Activated CD4-positive, alpha-beta T cell treated with anti-CD3 and anti-CD28 coated beads, Interleukin-2, amount 10 ng/mL, durations not matched to agents 24 days and 14 days (primary cell): ENCODE measurements at places on chromosomes 7 and 10. TPM values are rescaled to one million over a fixed set of nuclear protein-coding genes. Genes with fewer than 3 reads are reported as not detected.

GRCh38 chr7:26857506-26858240 is 6.7 kb downstream of the SKAP2 start:
- no peak overlapping the region for H3K27ac ChIP-seq
- peak; percentile 59 for DNase-seq
- H3K36me3 ChIP-seq: no peaks in the 10 kb centered on the region
- no peak overlapping the region for H3K4me3 ChIP-seq

DNA sequence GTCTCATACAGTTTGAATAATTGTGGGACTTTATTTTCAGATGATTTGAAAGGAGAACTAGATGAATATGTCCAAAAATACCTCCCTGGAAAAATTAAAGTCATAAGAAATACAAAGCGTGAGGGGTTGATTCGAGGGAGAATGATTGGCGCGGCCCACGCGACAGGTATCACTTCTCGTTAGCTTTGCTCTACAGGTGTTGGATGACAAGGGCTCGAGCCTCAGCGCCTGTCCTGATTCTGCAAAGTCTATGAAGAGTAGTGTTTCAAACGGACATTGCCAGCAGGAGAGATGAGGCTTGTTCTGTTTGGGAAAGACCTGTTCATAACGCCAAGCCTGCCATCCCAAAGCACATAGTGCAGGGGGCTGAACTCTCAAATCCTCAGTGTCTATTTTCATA is 79.7 kb downstream of the GALNT11 start:
- peaks cover 28% of the 10 kb centered on the region for H3K36me3 ChIP-seq
- DNase-seq: no peak
- no peak overlapping the region for H3K4me3 ChIP-seq
- no peaks in the 10 kb centered on the region for H3K27me3 ChIP-seq

- no peaks in the 10 kb centered on the region for H3K4me1 ChIP-seq
- no peaks in the 10 kb centered on the region for H3K27me3 ChIP-seq
- DNase-seq: no peak
- H3K36me3 ChIP-seq: no peaks in the 10 kb centered on the region
- no peak overlapping the region for H3K27ac ChIP-seq
- H3K4me3 ChIP-seq: no peak overlapping the region
These were observed 55.1 kb upstream of the ITGB8 start for GRCh38 chr7:20275637-20276036.

DNA sequence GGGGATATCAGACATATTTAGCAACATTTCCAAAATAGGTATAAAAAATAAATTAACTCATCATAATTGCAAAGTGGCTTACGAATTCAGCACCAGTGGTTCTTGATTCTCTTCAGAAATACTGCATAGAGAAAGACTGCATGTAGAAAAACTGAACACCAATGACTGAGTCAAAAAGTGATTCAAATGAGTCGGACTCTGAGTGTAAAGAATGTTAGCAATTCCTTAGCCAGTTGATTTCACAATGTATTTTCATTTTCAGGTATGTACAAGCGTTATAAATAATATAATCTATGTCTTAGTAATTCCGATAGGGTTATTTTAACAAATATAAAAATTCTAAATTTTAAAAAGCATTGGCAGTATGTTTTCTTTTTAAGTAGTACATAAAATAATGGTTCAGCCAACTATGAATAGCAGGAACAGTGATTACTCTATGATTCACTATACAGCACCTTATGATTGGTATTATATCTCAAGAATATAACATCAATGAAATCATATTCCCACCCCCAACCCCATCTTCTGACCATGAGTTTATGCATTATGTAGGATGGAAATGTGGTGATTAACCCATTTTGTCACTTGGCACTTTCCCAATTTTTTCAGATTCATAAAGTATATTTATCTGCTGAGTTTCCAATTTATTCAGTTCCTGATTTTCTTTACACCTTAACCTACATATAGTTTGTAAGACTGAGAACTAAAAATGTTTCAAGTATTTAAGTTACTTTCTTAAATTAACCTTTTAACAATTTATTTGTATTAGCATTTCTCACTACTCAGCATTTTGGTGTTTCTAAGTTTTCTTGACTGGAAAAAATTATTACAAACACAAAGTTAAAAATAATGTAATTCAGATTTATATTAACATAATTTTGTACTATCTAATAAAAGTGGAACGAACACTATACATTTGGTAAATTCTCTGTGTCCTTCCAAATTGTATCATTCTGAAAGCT is 33.9 kb downstream of the DNAJC1 start:
- no peak overlapping the region for H3K4me3 ChIP-seq
- H3K27ac ChIP-seq: no peak overlapping the region
- no peaks in the 10 kb centered on the region for H3K27me3 ChIP-seq
- DNase-seq: no peak

- H3K36me3 ChIP-seq: no peaks in the 10 kb centered on the region
- DNase-seq: no peak
- peaks cover 1% of the 10 kb centered on the region for H3K4me1 ChIP-seq
- peaks cover 6% of the 10 kb centered on the region for H3K27me3 ChIP-seq
These were observed 50.3 kb downstream of the ICA1 start for GRCh38 chr7:8211725-8212096.

Gene ODAD2
- total RNA-seq: not detected in 2 replicates

GRCh38 chr10:73493781-73494180 is 2.0 kb downstream of the PPP3CB start:
- no peaks in the 10 kb centered on the region for H3K27me3 ChIP-seq
- DNase-seq: no peak
- peak overlapping the region; percentile 70 for H3K4me3 ChIP-seq
- H3K27ac ChIP-seq: peak overlapping the region; percentile 32
- H3K36me3 ChIP-seq: peaks cover 25% of the 10 kb centered on the region

Gene SEMA4G
- 1.4 and 1.8 TPM in 2 replicates for total RNA-seq

GRCh38 chr10:14330388-14331061 is at the start of gene FRMD4A:
Gene FRMD4A, minus strand, starts transcription at chr10:14330924.
- no peak within 1 kb of the TSS for H3K27ac ChIP-seq
- H3K36me3 ChIP-seq: no peaks in the 10 kb centered on the region
- DNase-seq: no peak

DNA sequence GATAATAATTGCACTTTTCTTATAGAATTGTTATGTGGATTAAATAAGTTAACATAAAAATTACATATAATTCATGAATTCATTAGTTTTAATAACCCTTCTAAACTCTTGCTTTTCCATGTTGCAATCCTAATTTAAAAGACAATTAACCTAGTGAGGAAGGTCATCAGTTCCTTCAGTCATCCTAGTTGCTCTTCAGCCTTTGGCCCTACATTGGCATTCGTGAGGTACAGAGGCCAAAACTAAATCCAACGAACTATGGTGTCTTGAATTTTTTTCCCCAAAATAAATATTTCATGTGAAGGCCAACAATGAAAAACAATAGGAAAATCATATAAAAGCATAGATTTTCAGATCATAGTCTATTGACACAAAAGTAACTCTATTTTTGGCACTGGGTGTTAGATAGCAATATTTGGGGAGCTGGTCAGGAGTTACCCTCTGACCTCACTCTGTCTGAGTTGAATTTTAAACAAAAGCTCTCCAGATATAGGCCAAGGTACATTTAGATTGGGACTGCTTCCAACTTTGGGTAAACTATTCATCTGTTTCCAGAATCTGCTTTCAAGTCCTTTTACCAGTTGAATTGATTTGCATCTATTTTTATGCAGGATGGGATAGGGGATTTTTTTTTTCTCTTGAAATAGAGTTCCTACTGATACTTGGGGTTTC is 104.5 kb downstream of the SEM1 start:
- H3K4me3 ChIP-seq: no peak overlapping the region
- no peaks in the 10 kb centered on the region for H3K36me3 ChIP-seq
- no peak overlapping the region for H3K27ac ChIP-seq
- H3K27me3 ChIP-seq: peaks cover 3% of the 10 kb centered on the region

DNA sequence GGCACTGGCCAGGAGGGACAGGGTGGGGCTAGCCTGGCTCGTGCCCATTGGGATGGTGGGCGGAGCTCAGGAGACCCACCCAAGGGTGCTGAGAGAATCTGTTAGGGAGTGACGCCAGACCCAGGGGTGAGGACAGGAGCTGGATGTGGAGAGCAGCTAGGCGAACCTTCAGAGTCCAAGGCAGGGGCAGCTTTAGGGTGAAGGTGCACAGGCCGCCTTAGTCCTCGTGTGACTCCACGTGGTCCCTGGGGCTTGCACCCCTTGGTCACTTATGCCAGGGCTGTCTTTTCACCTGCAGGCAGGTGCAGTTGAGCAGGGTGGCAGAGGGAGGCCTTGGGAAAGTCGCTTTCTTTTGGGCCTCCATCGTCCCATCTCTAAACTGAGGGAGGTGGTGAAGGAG is 4.3 kb downstream of the RAMP3 start:
- no peak overlapping the region for H3K4me3 ChIP-seq
- no peak overlapping the region for H3K27ac ChIP-seq
- no peak for DNase-seq

DNA sequence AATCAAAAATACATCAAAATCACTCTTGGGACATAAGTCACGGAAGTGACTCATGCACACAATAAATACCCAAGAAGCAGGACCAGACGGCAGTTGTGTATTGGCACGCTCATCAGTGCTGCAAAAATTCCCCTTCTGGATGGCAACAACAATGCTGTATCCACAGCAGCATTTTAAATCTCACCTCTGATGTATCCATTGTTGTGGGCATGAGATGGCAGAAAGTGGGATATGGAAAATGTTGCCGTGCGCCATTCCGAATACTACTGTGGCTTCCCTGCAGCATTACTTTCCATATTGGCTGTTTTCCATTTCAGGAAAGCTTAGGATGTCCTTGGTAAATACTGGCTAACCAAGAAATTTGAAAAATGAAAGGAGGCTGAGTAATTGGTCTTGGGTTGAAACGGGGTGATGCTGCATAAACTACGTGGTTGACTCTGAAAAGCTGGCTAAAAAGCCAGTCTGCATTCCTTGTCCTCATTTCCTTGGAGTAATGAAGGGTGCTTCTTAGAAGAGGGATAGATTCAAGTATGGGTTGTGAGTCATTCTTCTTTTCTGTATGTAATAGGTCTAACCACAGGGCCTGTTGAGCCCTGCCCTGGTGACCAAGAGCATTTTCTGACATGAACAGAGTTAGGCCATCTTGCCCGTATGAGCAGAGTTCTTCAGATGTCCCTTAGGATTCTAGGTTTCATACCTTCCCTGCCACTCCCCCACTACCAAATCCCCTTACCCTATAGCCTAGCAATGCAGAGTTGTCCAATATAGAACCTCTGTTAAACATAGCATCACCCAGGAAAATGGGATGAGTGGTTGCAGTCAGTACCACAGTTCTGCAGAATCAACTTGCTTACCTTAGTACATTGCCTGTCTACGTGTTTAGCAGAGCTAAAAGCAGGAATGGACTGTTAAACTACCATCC is 36.3 kb upstream of the TOMM7 start:
- no peak for DNase-seq
- no peaks in the 10 kb centered on the region for H3K27me3 ChIP-seq
- H3K4me3 ChIP-seq: peak overlapping the region; percentile 34
- H3K4me1 ChIP-seq: peaks cover 31% of the 10 kb centered on the region

Gene PRKAG2
- 14.3 and 15.5 TPM in 2 replicates for total RNA-seq

DNA sequence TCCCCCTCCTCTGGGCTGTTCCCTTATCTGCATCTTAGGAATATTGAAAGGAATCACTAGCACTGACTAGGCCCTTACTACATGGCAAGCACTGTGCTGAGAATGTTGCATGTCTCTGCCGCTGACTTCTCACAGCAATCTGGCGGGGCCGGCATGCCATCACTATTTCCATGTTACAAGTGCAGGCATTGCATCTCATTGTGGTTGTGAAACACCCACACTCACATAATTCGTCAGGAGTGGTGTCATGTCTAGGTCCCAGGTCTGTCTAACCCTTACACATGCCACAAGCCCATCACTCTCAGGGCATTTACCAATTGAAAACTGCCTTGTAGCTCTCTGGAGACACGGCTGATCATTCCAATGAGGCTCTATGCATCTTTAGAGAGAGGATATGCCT is 8.5 kb upstream of the IL2RA start:
- H3K27ac ChIP-seq: peak overlapping the region; percentile 98
- H3K4me3 ChIP-seq: peak overlapping the region; percentile 84
- peak; percentile 82 for DNase-seq

- H3K4me3 ChIP-seq: no peak overlapping the region
- no peak for DNase-seq
- H3K27ac ChIP-seq: no peak overlapping the region
- H3K27me3 ChIP-seq: no peaks in the 10 kb centered on the region
- H3K36me3 ChIP-seq: no peaks in the 10 kb centered on the region
These were observed 45.5 kb upstream of the CYTH3 start for GRCh38 chr7:6317797-6318438.

Gene EVX1
- total RNA-seq: not detected in 2 replicates

DNA sequence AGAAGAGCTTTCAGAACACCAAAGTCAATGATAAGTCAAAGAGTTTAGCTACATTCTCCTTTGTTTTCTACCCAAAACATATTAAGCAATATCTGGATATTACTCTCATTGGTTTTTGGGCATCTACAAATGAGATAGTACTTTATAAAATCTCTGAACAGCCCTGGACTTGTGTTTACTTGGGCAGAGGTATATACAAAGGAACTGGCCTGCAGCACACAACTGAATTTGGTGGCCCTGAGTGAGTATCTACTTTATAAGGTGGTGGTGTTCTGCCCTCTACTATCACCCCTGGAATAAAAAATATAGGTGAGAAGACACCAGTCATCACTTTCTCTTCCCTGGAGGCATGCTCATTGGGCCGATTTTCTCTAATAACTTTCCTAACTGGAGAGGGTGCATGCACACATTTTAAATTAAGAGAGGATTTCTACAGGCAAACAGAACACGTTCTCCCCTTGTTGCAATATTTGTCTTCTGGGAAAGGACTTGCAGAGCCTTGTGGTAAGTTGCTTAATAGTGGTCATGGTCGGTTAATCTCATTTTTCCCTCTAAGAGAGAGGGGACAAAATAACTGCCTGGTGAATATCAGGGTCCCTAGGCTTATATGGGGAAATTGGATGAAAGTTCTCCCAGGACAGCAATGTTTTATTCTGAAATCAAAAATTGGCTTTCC is 41.1 kb downstream of the OTUD1 start:
- peaks cover 4% of the 10 kb centered on the region for H3K27me3 ChIP-seq

GRCh38 chr7:131284702-131285419 is 42.8 kb upstream of the MKLN1 start:
- no peak overlapping the region for H3K27ac ChIP-seq
- no peak overlapping the region for H3K4me3 ChIP-seq
- H3K36me3 ChIP-seq: no peaks in the 10 kb centered on the region

- H3K36me3 ChIP-seq: no peaks in the 10 kb centered on the region
- no peak overlapping the region for H3K4me3 ChIP-seq
- H3K4me1 ChIP-seq: peaks cover 11% of the 10 kb centered on the region
- no peak for DNase-seq
- peaks cover 17% of the 10 kb centered on the region for H3K27me3 ChIP-seq
These were observed 57.3 kb downstream of the HHEX start for GRCh38 chr10:92747066-92747465.

Gene PRLHR
- not detected in 2 replicates for total RNA-seq

GRCh38 chr7:70142247-70142932 is 544.1 kb downstream of the AUTS2 start:
- DNase-seq: no peak
- no peak overlapping the region for H3K4me3 ChIP-seq
- H3K36me3 ChIP-seq: no peaks in the 10 kb centered on the region
- H3K4me1 ChIP-seq: no peaks in the 10 kb centered on the region
- no peaks in the 10 kb centered on the region for H3K27me3 ChIP-seq
- H3K27ac ChIP-seq: no peak overlapping the region

Gene OR2A42
- total RNA-seq: not detected in 2 replicates
